ENCODE measurements at places on chromosomes 13 and 19.

GRCh38 chr13:79457390-79457789 is 23.6 kb upstream of the NDFIP2 start:
- DNase-seq: no peak

DNA sequence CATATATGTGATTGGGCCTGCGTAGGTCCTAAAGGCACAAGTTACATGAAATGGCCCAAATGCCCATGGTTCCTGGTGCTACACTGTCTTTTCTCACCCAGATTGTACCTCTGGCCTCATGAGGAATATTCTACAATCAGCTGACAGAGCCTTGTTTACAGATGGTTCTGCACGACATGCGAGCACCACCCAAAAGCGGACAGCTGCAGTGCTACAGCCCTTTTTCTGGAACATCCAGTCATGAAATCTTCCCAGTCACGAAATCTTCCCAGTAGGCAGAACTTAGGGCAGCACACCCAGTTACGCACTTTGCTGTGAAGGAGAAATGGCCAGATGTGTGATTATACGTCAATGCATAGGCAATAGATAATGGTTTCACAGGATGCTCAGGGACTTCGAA is 7.7 kb upstream of the ELF1 start:
- no peak for DNase-seq

DNA sequence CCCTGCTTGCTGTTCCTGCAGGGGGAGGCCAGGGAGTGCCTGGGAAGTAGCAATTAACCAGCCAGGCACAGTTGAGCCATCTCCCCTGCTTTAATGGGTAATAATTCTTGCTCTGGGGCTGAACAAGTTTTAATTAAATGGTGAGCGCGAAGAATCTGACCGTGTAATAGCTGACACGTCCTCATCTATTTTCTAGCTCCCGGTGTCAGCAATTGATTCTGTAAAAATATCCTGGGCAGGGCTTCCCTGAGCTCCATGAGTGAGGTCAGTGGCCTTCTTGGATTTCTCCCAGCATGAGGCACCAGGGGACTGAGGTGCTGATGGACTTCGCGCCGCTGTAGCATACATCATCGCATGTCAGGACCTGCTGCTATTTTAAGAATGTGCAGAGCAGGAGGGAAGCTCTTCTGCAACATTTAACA is 26.9 kb downstream of the SIPA1L3 start:
- no peak for DNase-seq

- peak; percentile 14 for DNase-seq
Observed at GRCh38 chr13:51047434-51048165, 63.5 kb downstream of the C13orf42 start.

- no peak for DNase-seq
Observed at GRCh38 chr13:32746474-32746873, 160.2 kb downstream of the PDS5B start.

DNA sequence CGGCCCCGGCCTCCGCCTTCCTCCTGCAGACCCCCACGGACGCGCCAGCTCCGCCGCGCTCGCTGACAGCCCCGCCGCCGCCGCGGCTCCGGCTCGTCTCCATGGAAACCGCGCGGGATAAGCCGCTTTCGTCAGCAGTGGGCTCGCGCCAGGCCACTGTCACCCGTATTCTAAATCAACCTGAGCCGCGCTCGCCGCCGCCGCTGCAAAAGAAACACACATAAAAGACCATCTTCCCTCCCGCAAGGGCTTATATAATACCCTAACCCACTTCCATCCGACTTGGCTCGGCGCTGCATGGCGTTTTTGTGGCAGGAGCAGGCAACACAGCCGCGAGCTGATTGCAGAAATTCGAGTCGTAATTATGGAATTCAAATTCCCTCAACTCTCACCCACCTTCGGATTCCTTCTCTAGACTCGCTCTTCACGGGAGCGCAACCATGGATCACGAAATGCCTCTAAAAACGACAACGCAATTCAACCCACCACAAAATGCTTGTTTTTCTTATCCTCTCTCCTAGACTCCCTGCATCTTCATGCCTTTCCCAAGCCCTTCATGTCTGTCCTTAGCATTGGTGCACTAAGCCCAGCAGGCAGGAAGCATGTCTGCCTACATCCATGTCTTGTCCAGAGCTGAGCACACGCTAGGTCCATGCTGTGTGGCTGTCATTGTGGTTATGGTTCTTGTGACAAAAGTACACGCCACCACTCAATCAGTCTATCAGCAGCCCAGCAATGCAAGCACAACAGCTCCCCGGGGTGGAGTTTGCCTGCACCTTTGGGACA is at the start of gene AMER2:
Gene AMER2, minus strand, starts transcription at position 772 of the 786 bp plus-strand sequence. Its CDS starts 669 bp downstream, at position 103.
- peak; percentile 68 for DNase-seq

DNA sequence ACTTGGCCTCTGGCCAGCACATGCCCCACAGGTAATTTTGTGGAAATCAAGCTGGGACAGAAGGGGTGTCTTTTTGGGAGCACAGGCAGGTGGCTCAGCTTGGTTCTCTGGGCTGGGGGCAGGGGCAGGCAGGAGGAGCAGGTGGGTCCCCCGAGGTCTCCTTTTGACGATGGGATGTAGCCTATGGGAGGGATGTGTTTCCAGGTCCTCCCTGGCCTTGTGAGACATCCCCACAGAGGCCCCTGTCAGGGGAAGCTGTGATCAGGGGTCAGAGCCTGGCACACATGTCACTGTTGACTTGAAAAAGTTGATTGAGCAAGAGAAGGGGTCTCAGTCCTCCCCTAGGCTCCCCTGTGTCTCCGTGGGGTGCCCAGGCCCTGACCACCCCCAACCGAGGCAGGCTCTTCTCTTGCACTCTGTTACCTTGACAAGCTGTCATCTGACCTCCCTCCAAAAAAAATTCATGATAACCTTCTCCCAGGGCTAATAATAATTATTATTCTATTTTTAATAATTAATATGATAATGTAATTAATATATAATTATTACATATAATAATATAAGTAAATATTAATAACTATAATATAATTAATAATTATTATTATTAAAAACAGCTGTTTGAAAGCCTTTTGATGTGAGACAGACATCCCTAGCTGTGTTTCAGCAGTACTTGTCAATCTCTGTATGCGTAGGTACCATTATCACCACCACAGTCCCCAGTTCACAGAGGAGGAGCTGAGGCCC is 116.2 kb downstream of the ZDHHC20 start:
- no peak for DNase-seq

- DNase-seq: no peak
Observed at GRCh38 chr19:55209693-55210472, 582 bp upstream of the PTPRH start.

DNA sequence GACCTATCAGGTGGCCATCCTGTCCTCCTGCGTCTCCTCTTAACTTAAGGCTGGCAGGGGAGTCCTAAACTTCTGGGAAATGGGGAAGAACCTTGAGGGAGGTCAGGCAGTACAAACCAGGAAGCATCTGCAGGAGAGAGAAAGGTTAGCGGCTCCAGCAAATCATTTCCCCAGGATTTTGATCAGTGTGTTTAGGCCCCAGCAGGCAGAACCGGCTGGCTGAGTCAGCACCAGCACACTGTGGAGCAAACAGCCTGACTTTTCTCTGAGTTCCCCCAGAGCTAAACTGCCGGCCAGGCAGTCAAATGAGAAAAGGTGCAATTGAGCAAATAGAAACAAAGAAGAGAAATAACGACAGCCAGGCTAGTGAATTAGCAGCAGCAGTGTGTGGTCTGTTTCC is 46.7 kb upstream of the MEDAG start:
- DNase-seq: no peak

DNA sequence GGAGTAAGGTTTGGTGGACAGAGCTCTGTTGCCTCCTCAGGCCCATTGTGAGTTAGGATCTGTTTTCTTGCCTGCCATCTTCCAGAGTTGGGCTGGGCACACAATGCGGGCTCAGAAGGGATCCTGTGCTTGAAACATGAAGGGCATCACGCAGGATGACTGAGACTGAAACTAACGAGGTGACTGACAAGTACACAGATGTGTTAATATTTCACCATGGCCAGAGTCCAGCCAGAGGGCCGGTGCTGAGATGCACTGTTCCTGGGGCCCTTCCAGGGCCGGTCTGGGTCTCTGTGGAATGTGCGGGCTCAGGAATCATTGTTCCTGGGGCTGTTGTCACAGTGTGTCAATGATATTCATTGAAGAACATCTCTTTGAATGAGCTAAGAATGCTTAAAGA is 163.7 kb downstream of the URI1 start:
- no peak for DNase-seq

DNA sequence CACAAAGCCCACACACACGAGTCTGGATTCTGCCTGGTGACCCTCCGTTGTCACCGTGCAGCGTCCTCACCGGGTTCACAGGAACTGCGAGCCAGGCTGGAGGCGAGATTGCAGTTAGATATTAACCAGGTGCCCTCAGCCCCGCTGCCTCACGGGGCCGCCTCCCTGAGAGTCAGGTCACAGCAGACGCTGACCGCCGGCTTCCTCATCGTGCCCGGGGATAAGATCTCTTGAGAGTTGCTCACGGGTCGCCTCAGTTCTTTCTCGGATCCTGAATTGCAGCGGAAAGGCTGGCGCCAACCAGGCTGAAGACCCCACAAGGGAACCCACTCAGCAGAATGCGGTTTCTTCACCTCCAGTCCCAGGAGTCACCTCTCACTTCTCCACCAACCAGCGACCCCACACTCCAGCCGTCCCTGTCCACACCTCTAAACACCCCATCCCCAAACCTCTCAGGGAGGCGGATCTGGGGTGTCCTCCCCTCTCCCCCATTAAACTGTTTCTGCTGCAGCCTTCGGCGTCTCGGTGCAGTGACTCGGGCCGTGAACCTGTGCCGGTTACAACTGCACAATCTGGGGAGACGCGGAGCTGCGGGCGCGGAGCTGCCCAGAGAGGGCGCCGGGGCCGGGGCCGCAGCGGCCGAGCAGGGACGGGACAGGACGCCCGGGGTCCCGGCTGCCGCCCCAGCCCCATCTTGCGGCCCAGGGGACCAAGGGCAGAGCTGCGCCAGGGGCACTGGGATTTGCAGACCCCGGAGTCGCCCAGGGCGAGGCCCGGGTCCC is 591 bp downstream of the ZNF823 start:
- peak; percentile 82 for DNase-seq

GRCh38 chr19:10474962-10475451 is 28.1 kb downstream of the KEAP1 start:
- DNase-seq: no peak

GRCh38 chr13:101150998-101151397 is 265.3 kb downstream of the NALCN start:
- no peak for DNase-seq

- no peak for DNase-seq
Observed at GRCh38 chr19:38004186-38004520, 97.1 kb downstream of the SIPA1L3 start.

- no peak for DNase-seq
Observed at GRCh38 chr13:50466456-50466855, 377.0 kb downstream of the DLEU7 start.

GRCh38 chr13:109694972-109695371 is 91.4 kb downstream of the IRS2 start:
- no peak for DNase-seq

DNA sequence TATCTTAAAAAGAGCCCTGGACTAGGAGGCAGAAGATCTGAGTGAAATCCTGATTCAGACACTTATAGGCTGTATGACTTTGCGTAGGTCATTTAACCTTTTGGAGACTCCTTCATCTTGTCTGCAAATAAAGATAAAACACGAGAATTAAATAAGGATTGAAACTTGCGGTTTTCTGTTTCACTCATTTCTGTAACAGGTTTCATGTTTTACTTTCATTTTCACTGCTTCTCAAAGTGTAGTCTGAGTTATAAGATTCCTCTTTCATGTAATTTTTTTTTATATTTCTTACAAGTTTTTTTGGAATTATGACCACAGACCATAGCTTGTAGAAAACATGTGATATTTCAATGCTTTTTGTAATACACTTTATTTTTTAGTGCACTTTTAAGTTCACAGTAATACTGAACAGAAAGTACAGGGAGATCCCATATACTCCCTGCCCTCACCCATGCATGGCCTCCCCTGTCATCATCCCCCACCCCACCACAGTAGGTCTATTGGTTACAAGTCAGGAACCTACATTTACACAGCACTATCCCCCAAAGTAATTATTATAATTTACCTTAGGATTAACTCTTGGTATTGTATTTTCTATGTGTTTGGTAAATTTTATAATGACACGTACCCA is 174.6 kb downstream of the ITGBL1 start:
- DNase-seq: no peak

DNA sequence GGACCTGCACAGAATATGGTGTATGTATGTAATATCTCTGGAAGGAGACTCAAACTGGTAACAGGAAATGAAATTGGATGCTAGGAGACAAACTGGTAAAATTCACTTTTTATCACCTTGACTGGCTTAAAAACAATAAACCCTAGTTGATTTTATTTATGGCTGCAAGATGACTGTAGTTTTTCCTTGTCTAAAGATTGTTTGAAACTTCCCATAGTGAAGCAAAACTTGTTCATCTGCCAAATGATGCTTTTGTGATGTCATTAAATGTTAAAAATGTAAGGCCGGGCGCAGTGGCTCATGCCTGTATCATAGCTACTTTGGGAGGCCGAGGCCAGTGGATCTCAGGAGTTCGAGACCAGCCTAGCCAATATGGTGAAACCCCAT is 2.5 kb upstream of the ECH1 start:
- no peak for DNase-seq

GRCh38 chr19:47358936-47359335 is 9.8 kb downstream of the DHX34 start:
- no peak for DNase-seq

GRCh38 chr13:30088312-30088855 is 219.0 kb downstream of the KATNAL1 start:
- DNase-seq: no peak

Data from endodermal cell (in vitro differentiated cells).